ENCODE measurements at places on chromosomes 7 and 10.
A peak's percentile ranks its signal among the peaks of the same experiment; 100 is the strongest.

GRCh38 chr7:56157238-56157790, 41.1 kb upstream of the NUPR2 start:
- DNase-seq = no peak

- DNase-seq = no peak
Measured at GRCh38 chr7:50650057-50650664, 85.0 kb upstream of the DDC start.

GRCh38 chr7:43018446-43018845, 86.3 kb downstream of the MRPL32 start:
- no peak for DNase-seq

DNA sequence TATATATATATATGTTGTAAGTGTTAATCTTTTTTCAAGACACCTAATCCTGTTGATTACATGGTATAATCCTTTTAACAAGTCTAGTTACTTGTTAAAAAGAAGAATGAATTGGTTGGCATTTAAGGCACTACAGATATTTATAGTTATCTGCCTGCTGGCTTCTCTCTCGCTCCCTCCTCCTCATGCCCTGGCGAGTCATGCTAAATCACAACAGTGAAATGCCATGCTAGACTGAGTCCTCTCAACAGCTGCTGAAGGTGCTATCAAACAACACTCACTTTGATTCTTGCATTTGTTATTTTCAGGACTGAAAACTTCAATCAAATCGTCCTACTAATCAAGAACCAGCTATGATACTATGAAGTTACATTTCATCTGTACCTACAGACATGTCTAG, 15.4 kb downstream of the NRAP start:
- no peak for DNase-seq

GRCh38 chr10:27512548-27512947, 8.4 kb downstream of the RAB18 start:
- DNase-seq = no peak

DNA sequence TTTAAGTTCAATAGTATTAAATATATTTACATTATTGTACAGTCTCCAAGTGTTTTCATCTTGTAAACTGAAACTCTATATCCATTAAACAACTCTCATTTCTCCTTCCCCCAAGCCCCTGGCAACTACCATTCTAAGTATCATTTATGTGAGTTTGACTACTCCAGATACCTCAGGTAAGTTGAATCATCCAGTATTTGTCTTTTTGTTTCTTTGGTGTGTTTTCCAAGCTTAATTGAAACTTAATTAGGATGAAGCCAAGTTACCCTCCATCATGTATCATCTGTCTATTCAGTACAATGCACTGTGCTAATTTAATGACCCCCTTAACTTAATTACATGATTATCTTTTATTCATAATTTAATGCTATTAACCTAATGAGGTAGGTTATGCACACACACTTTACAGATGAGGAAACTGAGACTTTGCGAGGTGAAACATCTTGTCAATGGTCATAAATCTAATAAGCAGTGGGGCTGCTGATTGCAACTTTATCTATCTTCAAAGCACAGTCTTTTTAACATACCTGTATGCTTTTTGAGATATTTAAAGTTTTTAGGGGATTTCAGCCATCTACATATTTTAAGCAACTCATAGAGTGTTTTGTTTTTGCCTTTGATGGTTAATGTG, 663 bp downstream of the MACC1 start:
- DNase-seq = no peak

DNA sequence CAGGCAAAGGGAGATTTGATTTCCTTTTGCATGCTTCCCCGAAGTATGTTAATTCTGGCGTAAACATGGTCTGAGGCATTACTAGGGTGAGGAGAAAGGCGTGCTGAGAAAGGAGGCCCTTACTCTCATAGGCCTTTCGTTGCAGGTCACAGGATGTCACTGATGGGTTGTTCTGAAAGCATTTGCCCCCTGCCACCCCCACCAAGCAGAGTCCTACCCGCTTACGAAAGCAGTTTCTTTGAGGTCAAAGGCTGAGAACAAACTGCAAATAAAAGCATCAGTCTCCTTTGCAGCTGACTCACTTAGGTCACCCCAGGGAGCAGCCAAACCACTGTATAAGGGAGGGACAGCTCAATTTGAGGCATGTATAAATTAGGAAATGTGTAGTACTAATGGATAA, 57.1 kb downstream of the BPGM start:
- DNase-seq = peak; percentile 64

DNA sequence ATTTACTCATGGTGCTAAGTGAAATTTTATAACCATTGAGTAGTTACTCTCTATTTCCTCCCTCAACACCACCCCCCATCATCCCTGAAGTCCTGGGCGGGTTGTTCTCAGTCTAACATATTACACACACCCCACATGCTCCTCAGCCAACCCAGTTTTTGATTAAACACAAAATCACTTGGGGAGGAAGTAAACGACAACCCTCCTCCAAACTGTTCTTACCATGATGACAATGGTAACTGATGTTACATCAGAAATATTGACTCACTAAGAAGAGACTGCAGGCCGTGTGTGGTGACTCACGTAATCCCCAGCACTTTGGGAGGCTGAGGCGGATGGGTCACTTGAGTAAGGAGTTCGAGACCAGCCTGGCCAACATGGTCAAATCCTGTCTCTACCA, 44.2 kb downstream of the RAB11FIP2 start:
- DNase-seq = no peak

DNA sequence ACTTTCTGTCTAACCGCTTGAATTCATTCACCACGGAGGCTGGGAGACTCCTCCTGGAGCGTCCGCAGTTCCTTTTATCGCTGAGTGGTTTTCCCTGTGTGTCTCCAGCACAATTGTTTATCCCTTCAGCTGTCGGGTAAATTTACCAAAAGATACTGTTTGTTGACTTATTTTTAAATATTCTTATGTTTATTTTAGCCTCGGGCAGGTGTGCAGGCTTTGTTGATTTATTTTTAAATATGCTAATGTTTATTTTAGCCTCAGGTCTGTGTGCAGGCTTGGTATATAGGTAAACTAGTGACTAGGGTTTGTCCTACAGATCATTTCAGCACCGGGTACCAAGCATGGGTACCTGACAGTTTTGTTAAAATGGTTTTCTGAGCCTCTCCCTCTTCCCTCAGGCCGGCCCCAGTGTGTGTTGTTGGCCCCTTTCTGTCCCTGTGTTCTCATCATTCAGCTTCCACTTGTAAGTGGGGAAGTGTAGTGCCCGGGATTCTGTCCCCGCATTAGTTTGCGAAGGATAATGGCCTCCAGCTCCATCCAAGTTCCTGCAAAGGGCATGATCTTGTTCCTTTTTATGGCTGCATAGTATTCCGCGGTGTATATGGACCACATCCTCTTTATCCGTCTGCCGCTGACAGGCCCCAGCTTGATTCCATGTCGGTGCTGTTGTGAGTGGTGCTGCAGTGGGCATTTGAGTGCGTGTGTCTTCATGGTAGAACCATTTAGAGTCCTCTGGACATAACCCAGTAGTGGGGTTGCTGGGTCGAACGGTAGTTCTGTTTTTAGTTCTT, 5.3 kb downstream of the GET4 start:
- DNase-seq = no peak

DNA sequence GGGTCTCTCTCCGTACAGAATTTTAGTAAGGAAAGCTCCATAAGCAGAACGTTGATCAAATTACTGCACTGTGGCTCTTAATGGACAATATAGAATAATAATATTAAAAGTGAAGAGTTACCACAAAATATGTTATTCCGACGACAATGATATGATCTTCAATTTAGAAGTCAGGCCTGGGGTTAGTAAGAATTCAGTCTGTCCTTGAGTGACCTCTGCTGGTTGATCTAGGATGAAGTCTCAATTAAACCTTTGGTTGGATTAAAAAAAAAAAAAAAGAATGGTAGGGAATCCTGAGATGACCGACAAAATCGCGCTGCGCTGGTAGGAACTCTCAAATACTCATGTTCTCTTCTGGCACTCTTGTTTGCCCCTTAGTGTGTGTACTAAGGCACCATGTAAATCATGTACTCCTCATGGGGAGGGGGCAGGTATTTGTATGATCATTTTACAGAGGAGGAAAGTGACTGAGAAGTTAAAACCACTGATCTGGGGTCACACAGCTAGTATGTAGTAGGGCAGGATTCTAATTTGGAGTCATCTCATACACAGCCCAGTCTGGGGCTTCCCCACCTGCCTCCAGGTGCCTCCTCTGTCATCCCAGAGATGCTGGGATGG, 161.3 kb upstream of the NPVF start:
- peak; percentile 22 for DNase-seq

- DNase-seq = no peak
Measured at GRCh38 chr7:101942603-101943210, 125.3 kb downstream of the CUX1 start.

- no peak for DNase-seq
Measured at GRCh38 chr10:115854740-115855435, 418.1 kb downstream of the GFRA1 start.

DNA sequence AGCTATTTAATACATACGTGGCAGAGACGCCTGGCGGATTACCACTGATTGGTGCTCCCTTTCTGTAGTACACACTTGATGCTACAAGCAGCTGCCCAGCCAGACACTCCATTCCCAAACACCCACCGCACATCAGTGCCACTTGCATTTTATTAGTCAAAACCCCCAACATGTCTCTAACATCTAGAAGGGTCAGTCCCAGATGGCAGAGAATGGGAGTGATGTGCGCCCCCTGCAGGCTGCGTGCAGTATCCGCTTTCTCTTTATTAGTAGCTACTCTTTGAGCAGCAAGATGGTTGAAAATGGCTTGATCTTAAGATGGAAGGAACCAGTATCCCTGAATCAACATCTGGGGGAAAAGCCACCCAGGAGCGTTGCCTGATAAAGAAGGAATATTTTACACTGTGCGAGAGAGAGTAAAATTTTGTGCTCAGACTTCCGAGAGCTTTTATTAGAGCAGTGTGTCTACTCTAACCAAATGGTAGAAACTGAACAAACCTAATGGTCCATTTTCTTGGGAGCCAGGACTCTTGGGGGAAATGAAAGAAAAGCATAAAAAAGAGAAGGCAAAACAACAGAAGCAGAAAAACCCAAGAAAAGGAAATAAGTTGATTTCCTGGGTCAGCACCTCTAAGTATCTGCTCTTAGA, 78.3 kb downstream of the ST8SIA6 start:
- peak; percentile 62 for DNase-seq

DNA sequence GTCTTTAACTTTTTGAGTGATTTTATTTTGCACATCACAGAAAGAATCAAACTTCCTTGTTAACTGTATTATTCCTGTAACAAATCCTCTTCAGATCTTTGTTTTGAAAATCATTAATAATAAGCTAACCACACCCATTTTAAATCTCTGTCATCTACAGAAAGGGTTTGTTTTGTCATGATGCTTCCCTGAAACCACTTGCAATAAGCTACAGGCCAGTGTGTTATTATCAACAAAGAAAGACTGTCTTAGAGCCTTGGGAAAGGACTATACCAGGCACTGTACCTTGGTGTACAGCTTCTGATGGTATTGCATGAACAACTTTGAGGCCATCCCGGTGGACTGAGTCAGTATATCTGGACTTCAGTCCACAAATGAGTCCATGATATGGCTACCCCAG, 145.3 kb upstream of the FAM3C start:
- DNase-seq = no peak

GRCh38 chr7:11760372-11760771, 71.6 kb downstream of the THSD7A start:
- DNase-seq = no peak

GRCh38 chr10:61798713-61799112, 102.8 kb upstream of the ARID5B start:
- no peak for DNase-seq

DNA sequence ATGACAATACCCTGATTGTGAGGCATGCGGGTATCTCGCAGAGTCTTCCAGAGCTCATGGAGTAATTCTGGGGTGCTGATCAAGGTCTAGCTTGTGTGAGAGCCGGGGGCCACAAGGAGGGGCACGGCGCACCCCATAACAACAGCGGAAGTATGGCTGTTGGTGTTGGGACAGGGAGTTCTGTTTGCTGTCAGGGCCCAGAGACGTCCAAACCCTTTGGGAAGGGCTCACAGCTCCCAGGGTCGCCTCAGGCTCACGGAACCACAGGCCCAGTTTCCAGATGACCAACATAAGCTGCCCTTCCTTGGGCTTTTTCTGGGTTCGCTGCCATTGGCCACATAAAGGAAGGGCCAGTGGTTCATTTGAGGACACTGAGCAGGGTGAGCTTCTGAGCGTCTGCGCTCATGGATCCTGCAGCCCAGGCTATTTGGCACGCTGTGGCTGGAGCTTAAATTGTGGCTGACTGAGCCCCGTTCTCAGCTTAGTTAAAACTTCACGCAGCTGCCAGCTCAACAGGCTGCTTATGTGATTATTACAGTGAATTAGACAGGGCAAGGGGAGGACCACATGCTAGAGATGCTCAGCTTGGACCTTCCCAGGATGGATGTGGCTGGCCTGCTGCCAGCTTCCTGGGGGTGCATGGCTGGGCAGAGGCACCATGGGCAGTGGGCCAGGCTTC, 92.3 kb downstream of the DNAJB6 start:
- DNase-seq = no peak

- DNase-seq = no peak
Measured at GRCh38 chr10:86856156-86856555, 99.7 kb downstream of the BMPR1A start.

DNA sequence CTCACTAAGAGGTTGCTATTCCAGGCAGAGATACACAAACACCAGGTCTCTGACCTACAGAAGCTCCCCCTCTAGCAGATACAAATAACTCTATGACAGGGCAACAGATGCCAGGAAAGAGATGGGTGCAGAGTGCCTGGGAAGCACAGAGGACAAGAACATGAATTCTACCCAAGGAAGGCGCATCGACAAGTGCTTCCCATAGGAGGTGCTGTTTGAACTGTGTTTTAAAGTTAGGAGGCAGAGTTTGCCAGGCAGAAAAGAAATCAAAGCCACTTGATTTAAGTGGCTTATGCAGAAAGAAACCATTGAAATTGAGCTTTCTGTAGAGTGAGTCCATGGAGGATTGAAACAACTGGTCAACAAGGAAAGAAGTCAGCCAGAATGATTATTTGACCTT, 35.3 kb upstream of the EGR2 start:
- peak; percentile 17 for DNase-seq

GRCh38 chr10:129759214-129760002, 204.7 kb downstream of the EBF3 start:
- peak; percentile 5 for DNase-seq

DNA sequence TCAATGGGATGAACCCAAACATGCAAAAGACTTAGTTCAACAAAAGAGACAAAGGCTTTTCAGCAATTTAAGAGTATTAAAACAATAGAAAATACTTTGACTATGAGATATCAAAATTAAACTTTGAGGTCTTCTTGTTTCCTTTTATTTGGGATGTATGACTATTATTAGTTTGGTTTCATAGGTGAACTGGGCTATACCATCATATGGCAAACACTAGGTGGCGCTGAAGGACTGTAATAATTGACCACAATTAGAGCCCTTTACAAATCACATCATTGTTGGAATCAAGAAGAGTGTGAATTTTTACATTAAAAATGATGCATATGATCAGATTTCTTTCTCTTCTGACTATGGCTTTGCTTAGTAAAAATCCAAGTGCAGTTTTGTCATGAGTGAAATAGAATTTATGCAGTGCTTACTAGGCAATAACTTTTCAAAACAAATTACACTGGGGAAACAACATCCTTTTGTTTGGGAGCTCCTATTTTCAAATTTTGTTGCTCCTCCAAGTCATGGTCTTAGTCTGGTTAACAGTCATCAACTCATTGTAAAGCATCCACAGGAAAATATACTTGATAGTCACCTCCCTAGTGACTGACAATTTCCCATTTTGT, 14.7 kb upstream of the NXPH1 start:
- peak; percentile 83 for DNase-seq
